ENCODE measurements at places on chromosomes 5 and 9. TPM values are rescaled to one million over a fixed set of nuclear protein-coding genes. Genes with fewer than 3 reads are reported as not detected.

DNA sequence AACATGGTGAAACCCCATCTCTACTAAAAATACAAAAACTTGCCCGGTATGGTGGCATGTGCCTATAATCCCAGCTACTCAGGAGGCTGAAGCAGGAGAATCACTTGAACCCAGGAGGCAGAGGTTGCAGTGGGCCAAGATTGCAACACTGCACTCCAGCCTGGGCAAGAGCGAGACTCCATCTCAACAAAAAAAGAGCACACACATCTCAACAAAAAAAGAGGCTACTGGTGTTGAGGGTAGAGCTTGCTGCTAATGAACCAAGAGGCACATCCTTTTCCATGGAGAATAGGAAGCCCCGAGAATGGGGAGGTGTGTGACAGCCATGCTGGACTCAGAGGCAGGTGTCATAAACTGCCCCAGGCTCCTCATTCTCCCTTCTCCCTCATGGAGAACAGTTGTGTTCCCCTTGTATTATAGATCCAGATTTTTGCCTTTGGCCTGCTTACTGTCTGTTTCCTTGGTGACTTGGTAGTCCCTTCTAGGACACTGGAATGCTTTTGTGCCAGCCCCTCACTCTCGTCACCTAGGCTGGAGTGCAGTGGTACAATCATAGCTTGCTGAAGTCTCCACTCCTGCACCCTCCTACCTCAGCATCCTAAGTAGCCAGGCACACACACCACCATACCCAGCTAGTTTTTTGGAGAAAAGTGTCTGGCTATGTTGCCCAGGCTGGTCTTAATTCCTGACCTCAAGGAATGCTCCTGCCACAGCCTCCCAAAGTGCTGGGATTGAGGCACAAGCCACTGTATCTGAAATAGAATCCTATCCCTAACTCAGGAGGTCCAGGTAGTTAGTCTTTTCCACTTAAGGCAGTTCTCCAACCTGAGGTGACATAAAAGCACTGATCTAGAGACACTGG, 5.1 kb downstream of the RPL12 start:
- DNase-seq, result no peak

EPB41L4B gene
- total RNA-seq, result 6.0 TPM

DNA sequence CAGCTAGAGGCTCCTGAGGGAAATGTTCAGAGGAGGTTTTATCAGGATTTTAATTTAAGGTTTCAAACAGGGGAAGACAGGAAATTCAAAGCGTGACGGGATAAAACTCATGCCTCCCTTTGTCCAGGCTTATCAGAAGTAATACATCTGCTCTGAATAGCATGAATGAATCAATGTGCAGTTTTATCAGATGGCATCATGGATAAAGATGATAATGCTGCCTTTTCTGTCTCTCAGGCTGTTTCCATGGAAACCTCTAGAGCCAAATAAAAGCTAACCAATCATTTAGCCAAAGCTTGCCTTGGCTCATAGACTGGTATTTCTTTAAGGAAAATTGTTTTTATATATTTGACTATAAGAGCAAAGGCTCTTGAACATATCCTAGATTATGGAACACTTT, 16.4 kb downstream of the MFAP3 start:
- no peak for DNase-seq

DNA sequence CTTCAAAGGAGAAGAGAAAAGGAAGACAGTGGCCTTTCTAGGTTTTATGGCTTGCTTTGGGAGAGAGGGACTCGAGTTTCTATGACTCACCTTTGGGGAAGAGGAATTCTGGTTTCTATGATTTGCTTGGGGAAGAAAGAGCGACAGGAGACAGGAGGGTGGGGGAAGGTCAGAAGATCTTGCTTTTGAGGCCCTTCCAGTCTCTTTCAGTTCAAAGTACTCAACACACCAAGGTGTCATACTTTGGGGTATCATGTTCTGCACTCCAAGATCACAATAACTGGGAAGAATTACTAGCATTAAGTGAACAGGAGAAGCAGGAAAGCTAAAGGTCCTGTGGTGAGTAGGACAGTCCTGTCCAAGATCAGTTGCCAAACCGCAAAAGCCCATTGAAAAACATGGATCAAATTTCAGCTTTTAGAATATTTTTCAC, 324.5 kb downstream of the ARHGEF28 start:
- DNase-seq, result no peak

- no peak for DNase-seq
Observed at GRCh38 chr5:160363660-160364395, 6.6 kb downstream of the C1QTNF2 start.

GRCh38 chr5:31990701-31991110, 183.4 kb downstream of the GOLPH3 start:
- DNase-seq, result no peak

LCN2 gene
- 1.9 TPM for total RNA-seq

SLC1A3 gene
- total RNA-seq, result 18.1 TPM

DNA sequence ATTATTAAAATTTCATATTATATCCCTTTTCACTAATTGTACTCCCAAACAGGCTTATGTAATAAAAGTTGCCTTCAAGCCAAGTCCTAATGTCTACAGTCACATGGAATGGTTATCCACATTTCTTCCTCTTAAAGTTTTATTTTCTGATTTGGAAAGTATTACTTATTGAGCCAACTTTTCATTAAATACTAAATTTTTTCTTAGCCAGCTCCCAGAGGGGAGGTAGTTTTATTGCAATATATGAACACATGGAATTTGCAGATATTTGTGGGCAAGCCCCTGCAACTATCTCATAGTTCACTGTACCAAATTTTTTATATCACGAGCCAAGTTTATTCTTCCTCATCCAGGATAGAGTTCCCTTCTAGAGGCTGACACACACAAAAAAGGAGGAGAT, 332.8 kb upstream of the PTGER4 start:
- no peak for DNase-seq

DNA sequence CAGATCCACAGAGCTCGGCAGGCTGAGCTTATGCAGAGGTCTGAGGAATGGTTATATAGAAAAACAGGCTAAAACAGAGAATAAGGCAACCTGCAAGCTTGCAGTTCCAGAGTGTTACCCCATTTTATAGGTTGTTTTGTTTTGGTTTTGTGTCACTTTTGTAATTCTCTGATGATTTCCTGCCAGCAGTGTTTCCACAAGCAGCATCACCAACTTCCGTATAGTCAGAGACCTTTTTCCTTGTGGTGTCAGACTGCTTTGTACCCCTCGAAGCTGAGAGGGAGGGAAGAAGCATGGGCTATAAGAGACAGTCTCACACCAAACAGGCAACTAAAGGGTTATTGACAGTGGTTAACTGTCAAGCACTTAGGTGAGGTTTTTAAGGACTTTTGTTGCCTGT, 61.8 kb downstream of the TLE4 start:
- DNase-seq, result no peak

DNA sequence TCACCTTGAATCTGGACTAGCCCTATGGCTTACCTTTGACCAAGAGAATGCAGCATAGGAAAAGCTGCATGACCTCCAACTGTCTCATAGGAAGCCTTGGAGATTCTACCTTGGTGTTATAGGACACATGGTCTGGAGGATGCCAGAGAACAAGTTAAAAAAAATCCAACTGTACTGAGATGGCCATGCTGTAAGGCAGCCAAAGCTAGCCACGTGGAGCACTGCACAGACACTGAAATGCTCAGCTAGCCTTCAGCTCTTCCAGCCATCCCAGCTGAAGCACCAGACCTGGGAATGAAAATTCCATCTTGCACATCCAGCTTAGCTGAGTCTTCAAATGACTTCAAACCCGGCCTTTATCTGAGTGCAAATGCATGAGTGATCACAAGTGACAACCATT, 6.0 kb upstream of the GRAMD2B start:
- no peak for DNase-seq

DNA sequence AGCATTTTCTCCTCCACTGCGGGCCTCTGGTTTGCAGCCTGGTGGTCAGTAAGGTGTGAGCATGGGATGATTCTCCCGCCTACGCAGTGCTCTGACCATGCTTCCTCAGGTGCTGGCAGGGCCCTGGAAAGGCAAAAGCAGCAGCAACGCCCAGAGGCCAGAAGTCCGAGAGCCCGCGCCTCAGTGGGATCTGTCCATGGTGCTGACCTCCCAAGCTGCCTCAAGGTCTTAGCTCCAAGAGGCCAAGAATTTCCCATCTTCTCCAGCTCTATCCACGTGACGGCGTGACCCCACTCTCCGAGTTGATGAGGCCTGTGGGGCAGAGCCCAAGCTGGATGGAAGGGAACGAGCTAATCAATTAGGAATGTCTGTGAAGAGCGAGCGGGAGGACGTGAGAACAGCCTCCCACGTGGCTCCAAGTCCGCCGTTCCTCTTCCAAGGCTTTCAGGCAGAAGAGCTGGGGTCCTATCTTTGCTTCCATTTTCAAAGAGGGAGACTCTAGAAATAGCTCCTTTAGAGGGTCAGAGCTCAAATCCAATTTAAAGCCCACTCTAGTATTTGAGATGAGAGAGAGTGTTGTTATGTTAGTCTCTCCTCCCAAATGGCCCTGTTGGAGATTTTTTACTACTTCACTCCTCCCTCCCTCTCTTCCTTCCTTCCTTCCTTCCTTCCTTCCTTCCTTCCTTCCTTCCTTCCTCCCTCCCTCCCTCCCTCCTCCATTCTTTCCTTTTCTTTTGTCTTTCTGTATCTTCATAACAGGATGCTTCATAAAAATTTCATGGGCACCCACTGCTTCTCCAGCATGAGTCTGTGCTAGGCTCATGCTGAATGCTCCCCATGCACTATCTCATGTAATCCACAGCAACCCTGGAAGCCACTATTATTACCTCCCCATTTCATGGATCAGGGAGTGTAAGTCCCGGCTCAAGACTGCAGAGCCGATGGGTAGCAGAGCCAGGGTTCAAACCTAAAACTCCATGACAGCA, 69.3 kb downstream of the OLFM1 start:
- DNase-seq, result no peak

DNA sequence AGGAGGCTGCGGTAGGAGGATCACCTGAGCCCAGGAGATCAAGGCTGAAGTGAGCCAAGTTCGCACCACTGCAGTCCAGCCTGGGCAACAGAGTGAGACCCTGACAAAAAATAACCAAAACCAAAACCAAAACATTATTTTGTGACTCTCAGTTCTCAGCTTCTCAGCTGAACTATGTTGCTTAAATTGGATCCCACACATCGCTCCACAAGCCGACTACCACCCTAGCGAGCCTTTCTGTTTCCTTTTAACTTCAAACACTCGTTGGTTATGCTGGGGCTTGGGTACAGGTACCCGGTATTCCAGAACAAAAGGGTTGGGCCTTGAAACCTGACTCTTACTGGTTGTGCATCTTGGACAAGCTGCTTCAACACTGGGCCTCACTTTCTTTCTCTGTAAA, 3.8 kb upstream of the PTGS1 start:
- no peak for DNase-seq

- DNase-seq, result no peak
Observed at GRCh38 chr5:179699616-179700237, 960 bp downstream of the CANX start.

DNAJC25 gene
- total RNA-seq, result 10.3 TPM

DNA sequence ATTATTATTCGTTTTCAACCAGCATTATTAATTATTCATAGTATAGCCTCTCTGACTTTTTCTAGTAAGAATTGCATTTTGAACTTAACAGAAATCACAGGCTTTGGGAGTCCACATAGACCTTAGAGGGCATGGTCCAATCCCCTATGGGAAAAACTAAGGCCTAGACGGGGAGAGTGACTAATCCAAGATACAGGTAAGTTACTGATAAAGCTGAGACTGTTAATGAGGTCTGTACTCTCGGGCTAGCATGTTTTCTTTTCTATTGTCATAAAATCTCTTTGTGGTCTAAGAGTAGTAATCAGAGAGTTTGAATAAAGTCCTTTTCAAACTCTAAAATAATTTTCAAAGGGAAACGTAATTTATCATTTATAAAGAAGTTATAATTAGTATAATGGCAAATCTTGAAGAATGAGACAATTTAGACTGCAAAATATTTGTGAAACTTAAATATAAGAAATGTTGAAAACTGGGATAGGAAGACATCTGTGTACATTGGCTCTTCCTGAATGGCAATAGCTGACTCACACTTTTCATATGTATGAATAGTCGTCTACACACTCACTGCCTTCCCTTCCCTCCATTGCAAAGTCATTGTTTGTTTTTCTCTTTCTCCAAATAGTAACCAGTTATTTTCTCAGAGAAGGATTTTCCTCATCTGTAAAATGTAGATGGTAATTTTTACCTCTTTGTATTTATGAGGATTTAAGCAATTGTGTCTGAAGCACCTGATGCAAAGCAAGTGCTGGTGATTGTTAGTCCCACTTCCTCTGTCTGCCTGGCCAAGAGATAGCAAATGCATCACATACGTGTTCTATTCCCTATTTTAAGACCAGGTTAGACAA, 207.9 kb upstream of the CD180 start:
- DNase-seq, result no peak

- DNase-seq, result no peak
Observed at GRCh38 chr5:146395193-146395592, 51.9 kb upstream of the TCERG1 start.

DNA sequence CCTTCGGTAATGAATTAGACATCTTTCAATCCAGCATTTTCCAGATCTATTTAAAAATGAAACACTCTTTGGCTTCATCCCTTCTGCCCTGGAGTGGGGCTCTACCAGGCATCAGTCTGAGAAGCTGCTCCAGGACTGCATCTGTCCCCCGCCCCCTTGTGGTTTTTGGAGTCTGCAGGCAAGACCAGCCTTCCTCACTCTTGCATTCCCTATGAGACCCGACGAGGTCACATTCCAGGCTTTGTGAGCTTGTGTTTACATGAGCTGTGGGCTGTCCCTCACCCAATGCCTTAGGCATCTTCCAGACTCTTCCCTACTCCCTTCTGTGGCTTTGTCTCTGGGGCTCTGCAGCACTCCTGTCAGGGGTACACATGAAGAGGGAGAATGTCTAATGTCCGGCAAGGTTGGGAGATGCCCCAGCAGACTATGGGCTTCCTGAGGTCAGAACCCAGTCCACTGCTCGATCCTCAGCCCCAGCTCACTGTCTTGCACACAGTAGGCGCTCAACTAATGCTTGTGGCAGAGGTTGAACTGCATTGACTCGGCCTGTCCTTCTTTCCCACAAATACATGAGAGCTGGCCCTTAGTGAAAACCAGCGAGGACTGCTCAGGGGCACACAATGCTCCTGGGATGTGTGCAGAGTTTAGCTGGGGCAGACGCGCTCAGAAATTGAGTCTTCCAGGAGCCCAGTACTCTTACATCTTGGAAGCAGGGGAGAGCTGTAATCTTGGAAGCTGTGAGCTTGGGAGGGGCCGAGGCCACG, 11.7 kb upstream of the GADD45G start:
- DNase-seq, result no peak

- DNase-seq, result no peak
Observed at GRCh38 chr5:39521098-39521860, 96.5 kb upstream of the DAB2 start.

OTULIN gene
- 31.8 TPM for total RNA-seq

FAM200C gene
- total RNA-seq, result 31.2 TPM

- DNase-seq, result no peak
Observed at GRCh38 chr9:7606591-7606990, 193.0 kb downstream of the DMAC1 start.

LPCAT1 gene
- 31.4 TPM for total RNA-seq

ANGPTL2 gene
- total RNA-seq, result 37.7 TPM

FABP6 gene
- 1.4 TPM for total RNA-seq

- no peak for DNase-seq
Observed at GRCh38 chr9:73059247-73059646, 92.4 kb upstream of the ANXA1 start.

Measured in urinary bladder (tissue), 4 donors.